Endothelial cell of coronary artery (primary cell): ENCODE measurements at places on chromosomes 2 and 18. TPM values are rescaled to one million over a fixed set of nuclear protein-coding genes. Genes with fewer than 3 reads are reported as not detected.

Gene DOK1
- 14.6 and 24.3 TPM in 2 replicates for total RNA-seq

Gene XDH
- total RNA-seq: not detected in 2 replicates

Gene GNLY
- total RNA-seq: not detected in 2 replicates

Gene CNRIP1
- 29.9 and 43.5 TPM in 2 replicates for total RNA-seq

Gene PROC
- not detected in 2 replicates for total RNA-seq

Gene CEBPZOS
- 8.6 and 10.8 TPM in 2 replicates for total RNA-seq

Gene CHAC2
- 5.8 and 7.2 TPM in 2 replicates for total RNA-seq

Gene FIGN
- total RNA-seq: 0.94 and 1.3 TPM in 2 replicates
